ENCODE measurements at places on chromosomes 5 and 9.

DNA sequence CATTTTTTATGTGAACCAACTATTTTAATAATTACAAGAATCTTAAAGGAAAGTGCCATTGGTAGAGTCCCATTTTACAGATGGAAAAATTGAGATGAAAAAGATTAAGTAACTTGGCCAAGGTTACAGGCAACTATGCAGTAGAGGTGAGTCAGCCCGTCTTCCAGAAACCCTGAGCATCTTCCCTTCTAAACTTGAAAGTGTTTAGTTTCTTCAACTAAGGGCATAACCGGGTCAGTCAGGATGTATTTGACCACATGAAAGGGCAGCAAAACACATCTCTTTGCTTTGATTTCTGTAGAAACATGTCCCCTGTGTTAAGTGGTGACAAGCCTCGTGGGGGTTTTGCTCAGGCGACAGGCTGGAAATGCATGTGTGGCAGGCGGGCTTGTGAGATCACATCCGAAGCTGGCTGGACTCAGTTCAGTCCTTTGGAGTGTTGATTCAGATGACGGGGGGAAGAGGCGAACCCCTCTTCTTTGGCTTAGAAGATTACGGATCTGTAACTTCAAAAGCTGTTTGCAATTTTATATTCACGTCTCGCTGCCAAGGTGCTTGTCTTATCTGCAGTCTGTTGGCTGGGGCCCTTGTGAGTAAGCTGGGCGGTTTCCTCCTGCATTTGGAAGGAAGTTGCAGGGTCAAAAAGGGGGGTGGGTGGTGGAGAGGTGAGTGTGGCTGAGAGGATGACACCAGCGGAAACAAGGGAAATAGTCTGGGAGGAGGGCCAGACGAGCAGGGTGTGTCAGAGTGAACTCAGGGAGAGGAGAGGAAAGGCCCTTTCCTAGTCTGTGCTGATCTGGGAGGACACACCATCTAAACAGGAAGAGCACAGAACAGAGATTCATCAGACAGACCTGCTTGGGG lies 78.9 kb upstream of the RPS23 start:
- DNase-seq: no peak

DNA sequence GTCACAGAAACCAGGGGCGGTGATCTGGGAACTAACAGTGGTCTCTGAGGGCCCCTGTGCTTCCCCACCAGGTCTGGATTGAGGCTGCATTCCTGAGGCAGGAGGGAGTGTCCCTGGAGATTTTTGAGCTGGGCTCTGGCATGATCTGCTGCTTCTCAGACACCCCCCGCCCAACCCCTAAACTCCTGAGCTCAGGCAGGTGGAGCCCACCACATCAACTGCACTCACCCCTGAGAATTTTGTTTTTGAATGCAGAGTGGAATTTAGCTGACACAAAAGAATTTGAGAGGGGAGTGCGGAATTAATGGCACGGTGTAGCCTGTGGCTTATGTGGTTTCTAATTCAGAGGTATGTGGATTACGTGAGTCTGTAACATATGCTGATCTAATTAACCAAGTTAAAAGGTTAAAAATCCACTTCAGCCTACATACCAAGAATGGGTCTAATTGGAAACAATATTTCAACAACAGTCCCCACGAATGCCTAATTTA lies 23.9 kb upstream of the CTSL start:
- no peak for DNase-seq

DNA sequence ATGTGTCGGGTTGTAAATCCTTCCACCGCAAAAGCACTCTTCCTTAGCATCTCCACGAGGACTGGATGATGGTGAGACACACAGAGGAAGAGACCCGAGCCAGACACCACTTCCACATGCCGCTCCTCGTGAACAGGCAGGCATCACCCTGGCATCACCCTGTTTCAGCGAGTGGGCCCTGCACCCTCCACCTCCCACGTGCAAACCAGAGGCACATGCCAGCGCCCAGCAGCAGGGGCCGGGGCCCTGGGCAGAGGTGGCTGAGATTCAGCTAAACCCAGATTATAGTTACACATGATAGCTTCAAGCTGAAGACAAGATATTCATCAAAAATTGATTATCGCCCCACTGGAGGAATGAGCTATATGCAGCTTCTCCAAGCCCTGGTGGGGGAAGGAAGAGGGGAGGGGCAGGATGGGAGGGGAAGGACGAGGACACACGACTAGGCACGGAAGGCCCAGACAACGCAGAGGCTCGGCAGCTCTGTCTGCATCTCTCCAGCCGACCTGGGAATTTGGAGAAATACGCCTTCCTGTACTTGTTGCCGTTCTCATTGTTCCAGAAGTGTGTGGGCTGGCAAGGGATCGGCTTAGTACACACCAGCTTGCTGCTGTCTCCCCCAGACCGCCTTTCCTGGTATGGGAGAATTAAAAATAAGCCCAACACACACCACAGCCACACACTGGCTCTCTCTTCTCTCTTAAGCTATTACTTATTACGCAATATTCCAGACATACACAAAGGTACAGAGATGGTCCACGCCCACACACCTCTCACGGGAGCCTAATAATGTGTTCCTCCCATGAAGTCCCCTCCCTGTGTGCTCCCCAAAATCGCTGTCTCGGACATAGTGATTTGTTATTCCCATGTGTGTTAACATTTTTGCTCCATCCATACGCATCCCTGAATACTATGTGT lies 50.4 kb upstream of the ZNF354A start:
- no peak for DNase-seq

- peak; percentile 62 for DNase-seq
Observed at GRCh38 chr9:86854898-86855523, 92.3 kb downstream of the GAS1 start.

DNA sequence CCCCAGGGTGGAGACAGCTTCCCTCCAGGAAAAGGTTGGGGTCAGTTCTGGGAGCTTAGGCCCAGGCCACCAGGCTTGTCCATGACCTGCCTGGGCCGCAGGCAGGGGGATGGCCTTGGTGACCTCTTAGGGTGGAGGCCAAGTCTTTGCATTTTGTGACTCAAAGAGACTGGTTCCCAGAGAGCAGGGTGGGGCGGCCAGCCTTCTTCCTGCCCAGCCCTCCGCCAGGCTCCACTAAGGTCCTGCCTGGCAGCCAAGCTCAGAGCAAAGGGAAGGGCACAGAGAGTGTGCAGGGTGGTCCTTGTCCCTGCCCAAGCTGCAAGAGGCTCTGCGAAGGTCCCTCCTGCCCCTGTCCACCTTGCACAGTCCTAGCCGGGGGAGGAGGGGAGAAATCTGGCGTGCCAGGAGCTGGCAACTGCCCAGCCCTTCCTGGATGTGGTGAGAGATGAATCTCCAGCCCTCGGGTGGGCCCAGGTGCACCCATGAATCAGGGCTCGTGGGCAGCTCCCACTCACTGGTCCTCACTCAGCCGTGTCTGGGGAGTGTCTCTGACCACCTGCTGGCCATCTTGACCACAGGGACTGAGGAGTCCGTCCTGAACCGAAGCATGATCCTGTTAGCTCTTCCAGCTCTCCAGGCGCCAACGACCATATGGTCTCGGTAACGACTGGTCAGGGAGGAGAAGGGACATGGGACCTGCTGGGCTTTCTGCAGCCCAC lies 2.3 kb upstream of the PTGDS start:
- DNase-seq: no peak

GRCh38 chr5:67156976-67157583 lies 39.5 kb downstream of the CD180 start:
- DNase-seq: no peak

DNA sequence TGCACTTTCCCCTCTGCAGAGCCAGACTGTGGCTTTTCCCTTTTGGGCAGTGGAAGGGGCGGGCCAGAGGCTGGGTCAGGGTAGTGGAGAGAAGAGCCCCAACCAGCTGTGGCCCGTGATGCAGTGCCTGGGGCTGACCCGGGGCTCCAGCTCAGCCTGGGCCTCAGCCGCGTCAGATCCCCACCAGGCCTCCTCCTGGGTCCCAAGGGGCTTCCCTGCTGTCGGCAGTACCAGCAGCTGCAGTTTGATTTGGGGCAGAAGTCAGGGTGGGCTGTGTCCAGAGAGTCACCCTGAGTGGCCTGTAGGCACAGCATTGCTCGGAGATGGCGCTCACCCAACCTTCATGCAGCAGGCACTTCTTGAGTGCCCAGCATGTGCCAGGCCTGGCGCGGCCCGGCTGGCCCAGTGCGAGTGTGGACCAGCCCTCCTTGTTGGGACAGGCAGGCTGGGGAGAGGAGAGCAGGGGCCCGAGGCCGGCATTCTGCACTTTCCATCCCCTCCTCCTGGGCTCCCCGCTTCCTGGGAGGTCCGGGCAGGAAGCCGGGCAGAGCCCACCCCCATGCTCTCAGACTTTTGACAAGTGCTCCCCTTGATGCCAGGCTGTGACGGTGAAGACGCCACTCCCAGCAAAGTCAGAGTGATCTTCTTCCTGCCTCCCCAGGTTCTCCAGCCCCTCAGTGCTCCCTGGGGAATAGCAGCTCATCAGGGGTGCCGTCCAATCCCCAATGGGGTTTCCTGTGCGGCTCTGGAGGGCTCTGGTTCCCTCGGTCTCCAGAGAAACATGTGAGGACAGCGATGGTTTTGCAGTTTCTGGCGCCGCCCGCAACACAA lies 88.3 kb upstream of the COL5A1 start:
- DNase-seq: no peak

GRCh38 chr5:41277476-41278245 lies 64.3 kb upstream of the C6 start:
- no peak for DNase-seq

DNA sequence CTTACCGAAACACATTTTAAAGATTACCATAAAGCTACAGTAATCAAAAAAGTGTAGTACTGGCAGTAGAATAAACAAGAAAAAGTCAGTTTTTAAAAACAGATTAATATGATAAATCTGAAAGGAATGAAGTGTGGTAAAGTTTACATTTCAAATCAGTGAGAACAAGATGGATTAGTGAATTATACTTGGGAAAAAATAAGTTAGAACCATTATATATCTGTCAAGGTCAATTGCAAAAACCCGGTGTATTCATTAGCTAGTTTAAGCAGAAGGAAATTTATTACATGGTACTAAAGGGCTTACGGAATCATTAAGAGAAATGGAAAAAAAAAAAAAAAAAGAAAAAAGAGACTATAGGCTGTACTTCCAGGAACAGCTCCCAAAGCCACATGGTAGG lies 164.3 kb downstream of the MUSK start:
- DNase-seq: no peak

DNA sequence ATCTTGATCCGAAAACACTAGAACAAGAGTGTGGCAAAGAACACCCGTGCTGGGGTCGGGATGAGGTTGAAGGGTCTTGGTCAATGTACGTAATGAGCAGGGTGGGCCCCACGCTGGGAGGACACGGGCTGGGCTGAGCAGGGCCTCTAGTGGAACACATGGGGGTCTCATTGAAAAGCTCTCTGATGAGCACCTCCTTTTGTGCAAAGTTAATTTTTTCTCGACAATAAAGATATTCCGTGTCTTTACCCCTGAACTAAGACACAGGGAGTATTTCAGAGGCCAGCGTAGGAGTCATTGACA lies 8.0 kb downstream of the UCK1 start:
- no peak for DNase-seq

- DNase-seq: no peak
Observed at GRCh38 chr9:110066929-110067716, 140.8 kb downstream of the C9orf152 start.

GRCh38 chr9:2236850-2237249 lies 221.7 kb downstream of the SMARCA2 start:
- DNase-seq: no peak

DNA sequence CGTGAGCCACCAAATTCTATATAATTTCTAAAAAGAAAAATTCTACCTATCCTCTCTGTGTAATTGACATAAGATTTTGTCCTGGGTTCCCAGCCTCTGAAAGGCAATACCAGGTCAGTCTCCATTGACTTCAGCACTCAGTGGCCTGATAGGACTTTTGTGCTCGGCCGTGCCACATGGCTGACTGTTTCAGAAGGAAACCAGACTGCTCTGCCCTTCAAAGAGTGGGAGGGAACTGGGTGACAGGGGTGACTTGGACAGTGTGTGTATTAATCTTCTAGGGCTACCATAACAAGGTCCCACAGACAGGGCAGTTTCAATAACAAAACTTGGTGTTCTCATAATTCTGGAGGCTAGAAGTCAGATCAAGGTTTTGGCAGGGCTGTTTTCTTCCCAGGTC lies 43.0 kb downstream of the ARHGAP26 start:
- no peak for DNase-seq

- no peak for DNase-seq
Observed at GRCh38 chr9:131642496-131643083, 97.3 kb downstream of the PRRT1B start.

All from NCI-H1092 (cell line).